Heart left ventricle (tissue), 16 donors: ENCODE measurements at places on chromosomes 12 and 14. TPM values are rescaled to one million over a fixed set of nuclear protein-coding genes. Genes with fewer than 3 reads are reported as not detected.
A peak's percentile ranks its signal among the peaks of the same experiment; 100 is the strongest.

Gene USP44
- polyA plus RNA-seq = 0.23 TPM

- DNase-seq = no peak
Measured at GRCh38 chr14:54116198-54116885, 159.7 kb upstream of the BMP4 start.

GRCh38 chr12:27112871-27113270 is 30.5 kb upstream of the C12orf71 start:
- no peak for DNase-seq

DNA sequence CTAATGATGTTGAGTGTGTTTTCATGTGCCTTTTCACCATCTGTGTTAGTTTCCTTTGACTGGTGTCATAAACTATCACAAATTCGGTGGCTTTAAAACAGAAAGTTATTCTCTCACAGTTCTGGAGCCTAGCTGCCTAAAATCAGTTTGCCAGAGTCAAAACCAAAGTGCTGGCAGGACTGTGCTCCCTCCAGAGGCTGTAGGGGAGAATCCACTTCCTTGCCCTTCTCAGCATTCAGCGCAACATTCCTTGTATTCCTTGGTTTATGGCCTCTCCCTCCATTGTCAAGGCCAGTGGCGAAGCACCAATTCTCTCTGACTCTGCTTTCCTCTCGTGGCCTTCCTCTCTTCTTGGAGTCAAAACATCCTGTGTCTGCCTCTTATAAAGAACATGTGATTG is 174.2 kb upstream of the PDE3A start:
- DNase-seq = no peak

- no peak for DNase-seq
Measured at GRCh38 chr14:56733396-56733795, 76.9 kb downstream of the OTX2 start.

- DNase-seq = no peak
Measured at GRCh38 chr14:89144066-89144465, 273.0 kb downstream of the FOXN3 start.

- no peak for DNase-seq
Measured at GRCh38 chr12:11705010-11705409, 55.5 kb downstream of the ETV6 start.

- DNase-seq = peak; percentile 54
Measured at GRCh38 chr12:120225852-120226640, 25.1 kb upstream of the RPLP0 start.
